ENCODE measurements at places on chromosomes 3 and 15.

GRCh38 chr3:120454076-120454689 is 3.4 kb upstream of the FSTL1 start:
- no peak for DNase-seq

DNA sequence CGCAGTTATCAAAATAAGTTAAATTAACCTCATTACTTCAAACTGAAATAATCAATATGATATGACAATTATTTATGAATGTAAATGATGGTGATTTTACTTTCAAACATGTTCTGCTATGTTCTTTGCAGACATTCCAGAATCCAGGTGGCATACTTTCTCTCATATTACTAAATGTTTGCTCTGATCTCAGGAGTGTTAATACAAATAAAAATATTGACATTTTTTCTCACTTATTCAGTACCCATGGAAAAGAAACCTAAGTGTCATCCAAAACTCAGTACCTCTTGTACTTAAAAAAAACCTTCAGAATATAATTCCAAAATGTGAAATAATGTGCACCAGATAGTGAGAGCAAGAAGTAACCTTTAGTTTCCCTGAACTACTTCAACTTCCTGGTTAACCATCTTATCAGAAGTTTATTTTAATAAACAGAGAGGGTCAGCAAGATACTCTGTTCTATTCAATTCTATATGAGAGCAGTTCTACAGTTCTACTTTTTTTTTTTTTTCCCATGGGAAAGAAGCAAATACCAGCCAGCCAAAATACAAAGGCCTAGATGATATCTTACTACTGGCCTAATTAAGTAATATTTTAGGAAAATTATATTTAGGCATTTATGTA is 494.1 kb downstream of the MECOM start:
- DNase-seq = no peak

- DNase-seq = no peak
Observed at GRCh38 chr3:192831111-192831644, 86.5 kb downstream of the MB21D2 start.

DNA sequence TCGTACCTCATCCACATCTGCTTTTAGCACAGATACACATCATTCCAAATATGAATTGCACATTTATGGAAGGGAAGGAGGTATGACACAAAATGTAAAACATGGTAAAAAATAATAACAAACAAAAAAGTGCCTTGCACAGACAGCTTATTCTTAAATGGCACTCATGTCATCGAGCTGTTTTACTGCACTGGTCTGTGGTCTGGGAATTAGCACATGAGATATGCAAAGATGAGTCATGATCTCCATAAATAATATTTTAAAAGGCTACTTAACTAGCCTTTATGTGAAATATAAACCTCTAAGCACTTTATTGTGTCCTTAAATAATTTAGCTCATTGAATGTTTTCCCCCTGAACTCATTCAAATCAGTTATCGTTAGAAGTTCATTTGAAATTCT is 142.2 kb upstream of the ZNF385D start:
- DNase-seq = no peak

DNA sequence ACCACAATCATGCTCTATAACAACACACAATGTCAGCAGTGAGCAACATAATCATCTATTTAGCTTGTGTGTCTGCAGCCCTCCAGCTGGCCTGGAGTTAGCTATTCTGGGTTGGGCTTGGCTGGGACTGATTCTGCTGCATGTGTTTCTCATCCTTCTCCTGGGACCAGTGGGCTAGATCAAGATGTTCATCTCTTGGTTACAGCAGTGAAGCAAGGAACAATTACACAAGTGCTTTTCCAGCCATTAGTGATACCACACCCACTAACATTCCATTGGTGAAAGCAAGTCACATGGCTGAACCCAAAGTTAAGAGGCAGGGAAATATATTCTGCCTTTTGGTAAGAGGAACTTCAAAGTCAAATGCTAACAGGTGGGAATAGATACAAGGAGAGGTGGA is 14.6 kb downstream of the NUDT16 start:
- DNase-seq = peak; percentile 73

- no peak for DNase-seq
Observed at GRCh38 chr3:16478516-16478915, 35.0 kb downstream of the RFTN1 start.

DNA sequence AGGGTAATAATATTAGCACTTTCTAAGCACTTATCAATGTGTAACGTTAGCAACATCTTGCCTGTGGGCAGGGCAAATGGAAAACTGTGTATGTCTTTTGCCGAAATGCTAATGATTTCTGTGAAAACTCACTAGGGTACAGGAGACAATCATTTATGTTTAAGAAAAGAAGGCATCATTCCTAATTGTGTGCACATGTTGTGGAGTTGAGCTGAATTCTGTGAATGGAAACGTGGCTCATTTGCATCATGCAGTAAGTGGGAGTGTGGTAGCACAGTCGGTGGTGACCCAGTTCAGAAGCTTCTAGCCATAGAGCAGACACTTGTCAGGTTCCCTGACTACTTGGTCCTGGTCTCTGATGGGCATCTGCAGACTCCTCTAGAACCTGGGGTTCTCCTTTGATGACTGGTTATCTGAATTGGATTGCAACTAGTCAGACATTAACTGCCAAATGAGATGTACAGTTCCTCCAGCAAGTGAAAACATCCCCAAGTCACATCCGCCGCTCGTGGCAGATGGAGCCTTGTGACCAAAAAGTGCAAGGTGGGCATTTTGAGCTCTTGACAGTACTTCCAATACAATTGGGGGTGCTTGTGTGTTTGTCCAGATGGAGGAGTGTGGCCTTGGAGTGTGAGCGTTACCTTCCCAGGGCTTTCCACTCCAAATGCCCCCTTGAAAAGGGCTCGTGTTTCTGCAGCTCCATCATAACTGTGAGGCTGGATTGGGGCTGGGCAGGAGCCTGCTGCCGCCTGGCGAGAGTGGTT is 21.5 kb downstream of the MRPS25 start:
- no peak for DNase-seq

DNA sequence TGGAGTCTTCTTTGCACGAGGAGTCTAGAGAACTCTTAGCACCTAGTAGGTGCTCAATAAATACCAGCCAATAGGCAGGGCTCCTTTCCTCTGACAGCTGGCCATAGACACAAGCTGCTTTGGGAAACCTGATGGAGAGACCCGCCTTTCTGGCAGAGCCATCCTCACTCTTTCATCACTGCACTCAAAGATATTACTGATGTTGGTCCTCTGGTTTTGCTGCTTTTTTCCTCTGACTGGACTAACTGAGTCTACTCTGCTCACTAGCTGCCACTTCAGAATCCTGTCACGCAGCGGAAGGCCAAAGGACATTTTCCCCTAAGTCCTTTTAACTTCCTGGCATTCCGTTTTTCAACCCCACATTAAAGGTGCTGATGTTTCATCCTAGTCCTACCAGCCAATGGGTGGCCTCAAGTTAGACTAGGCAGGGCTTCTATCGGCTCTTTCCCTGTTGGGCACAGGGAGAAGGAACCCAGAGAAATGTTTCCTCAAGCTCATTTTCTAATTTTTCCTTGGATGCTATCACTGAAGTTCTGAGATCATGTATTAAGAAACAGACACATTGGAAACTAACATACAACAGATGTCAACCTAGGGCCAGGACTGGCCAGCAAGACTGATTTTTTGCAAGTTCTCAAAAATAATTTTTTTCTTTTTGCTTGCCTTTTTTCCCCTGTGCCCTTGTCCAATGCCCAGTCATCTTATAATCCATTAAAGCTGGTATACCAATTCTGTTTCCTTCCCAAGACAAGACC is 132.8 kb upstream of the ICE2 start:
- no peak for DNase-seq

GRCh38 chr3:173599673-173600072 is 202.1 kb downstream of the NLGN1 start:
- DNase-seq = no peak

DNA sequence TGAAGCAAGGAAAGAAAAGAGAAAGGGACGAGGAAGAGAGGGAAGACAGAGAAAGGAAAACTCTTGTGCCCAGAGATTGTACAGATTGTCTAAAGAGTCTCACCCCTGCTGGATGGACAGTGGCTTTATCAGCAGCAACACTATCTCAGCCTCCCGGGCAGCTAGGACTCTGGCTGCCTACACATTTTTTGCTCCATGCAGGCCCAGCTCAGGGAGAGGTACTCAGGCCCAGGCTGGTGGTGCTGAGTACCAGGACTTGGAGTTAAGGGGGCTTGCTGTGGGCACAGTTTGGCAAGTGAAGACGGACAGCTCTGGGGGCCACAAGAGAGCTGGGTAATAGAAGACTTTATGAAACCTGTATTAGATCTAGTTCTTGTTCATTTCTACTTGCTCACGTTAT is 19.1 kb upstream of the RHCG start:
- no peak for DNase-seq

DNA sequence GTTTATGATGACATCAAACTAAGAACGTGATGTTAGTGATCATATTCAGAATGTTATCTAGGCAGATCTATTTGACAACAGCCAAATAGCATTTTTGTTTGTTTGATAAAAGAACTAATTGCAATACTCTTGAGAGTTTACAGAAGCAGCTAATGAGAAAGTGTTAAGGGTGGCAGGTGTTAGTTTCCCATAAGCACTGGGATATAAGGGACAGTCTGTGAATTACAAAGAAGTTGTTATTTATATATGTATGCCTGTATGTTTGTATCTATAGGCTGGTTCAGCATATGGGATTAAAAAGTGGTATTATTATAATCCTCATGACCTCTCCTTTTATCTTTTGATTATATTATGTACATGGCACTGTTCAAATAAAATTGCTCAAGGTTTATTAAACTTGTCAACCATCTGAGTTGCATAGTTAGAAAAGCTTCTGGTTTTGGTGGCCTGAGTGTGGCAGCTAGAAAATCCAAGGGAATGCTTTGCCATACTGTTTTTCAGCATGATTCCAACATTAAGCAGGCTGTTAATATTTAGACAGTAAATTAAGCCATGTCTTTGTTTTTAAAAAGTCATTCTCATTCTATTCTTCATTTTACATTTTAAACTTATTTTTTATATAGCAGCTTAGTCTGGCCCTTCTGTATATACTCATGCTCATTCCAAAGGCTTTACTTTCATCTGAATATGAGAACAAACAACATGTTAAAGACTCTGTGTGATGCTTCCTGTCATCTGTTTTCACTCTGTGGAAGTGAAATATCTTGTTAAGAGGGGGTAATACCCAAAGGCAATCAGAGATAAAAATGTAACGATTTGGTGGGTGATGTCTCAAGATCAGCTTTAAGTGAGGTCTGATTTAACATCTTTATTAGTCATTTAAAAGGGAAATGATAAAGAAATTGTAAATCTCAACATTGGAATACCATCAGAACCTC is 13.1 kb downstream of the ROBO2 start:
- no peak for DNase-seq

DNA sequence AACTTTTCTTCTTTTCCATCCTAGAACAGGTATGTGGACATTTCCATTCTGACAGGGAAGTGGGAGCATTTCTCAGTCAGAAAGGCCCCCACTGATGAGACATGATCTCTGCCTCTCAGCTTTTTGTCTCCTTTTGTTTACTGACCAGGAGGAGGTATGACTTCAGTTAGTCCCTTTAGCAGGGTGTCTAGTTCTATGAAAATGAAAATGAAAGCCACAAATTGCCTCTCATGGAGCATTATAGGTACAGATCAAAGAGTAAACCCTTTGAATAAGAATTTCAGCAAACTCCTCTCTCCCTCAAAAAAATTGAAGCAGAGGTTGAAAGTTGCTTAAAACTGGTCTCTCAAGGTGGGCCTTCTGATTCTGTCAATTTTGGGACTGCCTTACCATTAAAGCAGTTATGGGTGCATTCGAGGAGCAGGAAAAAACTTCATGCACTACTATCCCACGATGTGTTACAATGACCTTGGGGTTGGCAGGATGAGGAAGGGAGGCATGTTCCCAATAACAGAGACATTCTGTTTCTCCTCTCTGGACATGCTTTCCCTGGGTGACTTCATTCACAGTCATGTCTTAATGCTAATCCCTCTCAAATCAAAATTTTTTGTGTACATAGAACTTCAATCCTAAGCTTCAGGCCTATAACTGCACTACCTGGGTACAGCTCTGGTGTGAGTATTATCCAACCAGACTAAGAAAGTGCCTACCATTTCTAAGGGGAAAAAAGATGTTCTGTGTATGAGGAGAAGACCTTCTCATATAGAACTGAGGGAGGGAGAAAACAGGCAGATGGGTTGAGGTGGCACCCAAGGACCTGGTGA is 50.6 kb upstream of the TBC1D23 start:
- no peak for DNase-seq

DNA sequence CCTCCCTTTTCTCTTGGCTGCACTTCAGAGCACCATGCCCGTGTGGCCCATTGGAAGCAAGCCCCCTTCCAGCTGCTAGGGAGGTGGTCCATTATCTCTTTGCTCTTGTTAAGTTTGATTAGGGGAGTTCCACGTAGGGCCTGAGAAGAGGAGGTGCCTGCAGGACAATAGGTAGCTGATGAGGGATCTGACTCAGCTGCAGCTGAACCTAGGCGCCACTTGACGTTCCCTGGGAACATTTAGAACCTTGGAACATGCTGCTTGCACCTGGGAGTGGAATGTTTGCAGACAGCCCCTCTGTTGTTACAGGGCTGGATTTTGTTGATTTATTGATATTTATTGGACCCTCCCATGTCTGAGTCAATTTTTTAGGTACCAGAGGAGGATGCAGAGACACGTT is 4.7 kb downstream of the SMAD3 start:
- DNase-seq = no peak

GRCh38 chr3:172171396-172172075 is 132.2 kb downstream of the FNDC3B start:
- no peak for DNase-seq

DNA sequence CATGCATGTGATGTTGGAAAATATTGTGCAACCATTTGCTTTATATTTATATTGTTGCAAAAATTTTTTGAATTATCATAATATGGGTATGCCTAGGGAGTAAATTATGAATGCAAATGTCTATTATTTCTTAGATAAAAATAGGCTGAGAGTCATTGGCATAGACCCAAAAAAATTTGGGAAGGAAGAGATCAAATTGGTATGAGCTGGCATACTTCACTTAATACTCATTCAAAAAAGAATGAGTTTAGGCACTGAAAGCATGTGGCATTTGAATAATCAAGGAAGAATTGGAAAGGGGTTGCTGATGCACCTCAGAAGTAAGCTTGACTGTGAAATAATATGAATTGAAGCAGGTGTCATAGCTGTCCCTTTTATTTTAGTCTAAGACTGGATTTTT is 764.0 kb upstream of the DPPA4 start:
- DNase-seq = no peak

GRCh38 chr3:187491371-187491770 is 123.2 kb downstream of the RTP4 start:
- no peak for DNase-seq

GRCh38 chr3:20225769-20226168 is 39.8 kb upstream of the SGO1 start:
- DNase-seq = peak; percentile 62

DNA sequence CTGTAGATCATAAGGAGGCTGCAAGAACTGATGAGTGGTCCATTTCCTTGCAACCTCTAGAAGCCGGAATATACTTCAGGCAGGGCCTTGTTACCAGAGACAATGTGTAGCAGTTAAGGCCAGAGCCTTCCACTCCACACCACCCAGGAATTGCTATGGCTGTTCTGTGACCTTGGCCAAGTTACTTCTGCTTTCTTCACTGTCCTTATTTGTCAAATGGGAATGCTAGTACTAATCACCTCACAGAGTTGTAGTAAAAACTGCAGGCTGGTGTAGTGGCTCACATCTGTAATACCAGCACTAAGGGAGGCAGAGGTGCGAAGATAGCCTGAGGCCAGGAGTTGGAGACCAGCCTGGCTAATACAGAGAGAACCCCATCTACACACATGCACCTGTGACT is 28.7 kb upstream of the RPN1 start:
- no peak for DNase-seq

GRCh38 chr3:30496066-30496966 is 110.1 kb upstream of the TGFBR2 start:
- peak; percentile 51 for DNase-seq

Measured in muscle of arm (tissue), 14 donors.